Neuronal stem cell (in vitro differentiated cells): ENCODE measurements at places on chromosomes 4 and X.

DNA sequence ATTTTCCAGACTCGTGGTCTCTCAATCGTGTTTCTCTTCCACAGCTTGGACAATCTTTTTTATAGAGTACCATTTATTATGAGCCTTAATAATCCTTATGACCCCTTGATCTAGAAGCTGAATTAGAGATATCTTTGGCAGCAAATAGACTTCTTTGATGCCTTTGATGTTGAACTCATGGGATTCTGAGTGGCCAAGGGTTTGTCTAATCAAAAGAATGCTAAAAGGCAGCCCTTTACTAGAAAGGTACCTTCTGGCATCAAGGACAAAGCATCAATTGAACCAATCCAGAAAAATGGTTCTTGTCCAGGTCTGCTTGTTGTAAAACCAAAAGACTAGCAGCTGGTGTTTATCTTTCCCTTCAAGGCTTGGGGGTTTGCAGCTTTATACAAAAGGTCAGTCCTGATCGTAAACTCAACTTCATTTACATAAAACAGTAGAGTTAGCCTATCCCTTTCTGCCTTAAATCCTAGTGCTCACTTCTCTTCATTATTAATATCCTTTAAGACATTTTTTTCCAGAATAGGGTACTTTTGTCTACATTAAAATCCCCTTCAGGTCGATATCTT, 411.3 kb downstream of the FAT4 start:
- DNase-seq: no peak

DNA sequence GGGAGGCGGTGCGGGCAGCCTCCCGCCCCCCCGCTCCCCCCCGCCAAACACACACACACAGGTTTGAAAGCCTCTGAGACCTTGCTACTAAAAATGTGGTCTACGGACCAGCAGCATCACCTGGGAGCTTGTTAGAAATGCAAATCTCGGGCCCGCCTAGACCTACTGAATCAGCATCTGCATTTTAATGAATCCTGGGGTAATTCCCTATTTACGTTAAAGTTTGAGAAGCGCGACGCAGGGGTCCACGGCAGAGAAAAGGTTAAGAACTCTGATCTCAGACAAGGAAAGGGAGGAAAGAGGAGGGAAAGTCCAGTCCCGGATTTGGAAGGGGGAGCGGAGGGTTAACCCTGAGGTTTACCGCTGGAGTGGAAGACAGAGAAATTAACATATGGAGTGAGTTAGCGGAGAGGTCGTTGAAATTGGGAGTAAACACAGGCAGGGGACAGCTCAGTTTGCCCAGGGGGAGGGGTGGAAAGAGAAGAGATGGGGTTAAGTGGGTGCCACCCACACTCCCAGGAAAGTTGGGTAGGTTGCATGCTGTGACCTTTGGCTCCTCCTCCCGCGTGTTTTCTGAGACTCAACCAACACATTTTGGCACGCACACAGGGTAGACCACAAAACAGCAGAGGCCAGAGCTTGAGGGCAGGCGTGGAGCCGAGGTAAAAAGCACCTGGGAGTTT, 483.6 kb downstream of the BCOR start:
- no peak for DNase-seq

- no peak for DNase-seq
Measured at GRCh38 chr4:25770847-25771246, 91.9 kb downstream of the SEL1L3 start.

- no peak for DNase-seq
Measured at GRCh38 chr4:23932901-23933308, 43.1 kb upstream of the PPARGC1A start.

DNA sequence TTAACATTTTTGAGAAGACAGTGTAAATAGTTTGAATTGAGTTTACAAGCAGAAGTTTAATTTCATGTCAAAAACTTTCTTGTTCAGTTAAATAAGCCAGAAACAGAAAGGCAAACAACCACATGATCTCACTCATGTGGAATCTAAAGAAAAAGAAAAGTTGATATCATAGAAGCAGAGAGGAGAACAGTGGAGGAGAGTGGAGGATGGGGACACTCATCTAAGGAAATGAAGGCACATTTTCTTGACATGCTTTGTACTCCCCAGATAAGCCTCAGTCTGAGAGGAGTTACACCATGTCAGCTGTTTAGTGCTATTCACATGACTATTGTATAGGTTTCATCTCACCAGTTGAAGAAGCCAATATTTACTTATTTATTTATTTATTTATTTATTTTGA, 13.5 kb downstream of the SNCA start:
- no peak for DNase-seq

GRCh38 chr4:139972305-139972704, 181.7 kb downstream of the MAML3 start:
- no peak for DNase-seq

DNA sequence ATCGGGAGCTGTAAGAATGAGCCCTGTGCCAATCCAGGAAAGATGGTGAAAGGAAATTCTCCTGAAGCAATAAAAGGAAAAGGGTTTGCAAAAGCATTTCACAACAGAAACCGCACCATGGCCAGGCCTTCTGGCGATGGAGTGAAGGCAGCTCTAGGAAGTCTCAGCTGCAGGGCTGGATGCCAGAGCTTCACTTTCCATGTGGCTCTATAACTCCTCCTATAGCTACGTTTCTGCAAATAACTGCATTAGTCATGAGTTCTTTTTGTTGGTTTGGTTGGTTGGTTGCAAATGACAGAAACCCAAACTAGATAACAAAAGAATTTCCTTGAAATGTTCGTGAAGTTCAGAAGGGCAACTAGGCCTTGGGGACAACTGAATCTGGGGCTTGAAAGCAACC, 84.6 kb downstream of the RELL1 start:
- DNase-seq: no peak

GRCh38 chrX:68938244-68939004, 109.6 kb downstream of the EFNB1 start:
- DNase-seq: no peak

GRCh38 chrX:11768039-11768438, 10.0 kb downstream of the MSL3 start:
- DNase-seq: no peak

DNA sequence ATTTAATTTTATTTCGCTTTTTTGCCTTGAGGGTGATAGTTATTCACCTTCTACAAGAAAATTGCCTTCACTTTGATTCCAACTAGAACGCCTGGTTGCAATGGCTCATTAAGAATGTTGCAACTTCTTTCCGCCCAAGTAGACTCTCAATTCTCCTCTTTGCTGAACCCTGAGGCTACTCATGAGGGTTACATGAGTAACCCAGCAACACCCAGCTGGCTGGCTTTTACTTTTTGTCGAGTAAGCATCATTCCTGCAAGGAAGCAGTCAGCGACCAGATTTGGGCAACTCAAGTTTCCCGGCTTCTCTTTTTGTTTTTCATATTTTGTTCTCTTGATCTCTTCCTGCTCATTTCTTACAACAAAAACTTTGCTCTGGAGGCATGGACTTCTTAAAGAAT, 495.4 kb downstream of the PACRGL start:
- DNase-seq: no peak

GRCh38 chrX:63920875-63921274, 135.9 kb upstream of the ARHGEF9 start:
- no peak for DNase-seq
